ENCODE measurements at places on chromosomes 1 and 21.

DNA sequence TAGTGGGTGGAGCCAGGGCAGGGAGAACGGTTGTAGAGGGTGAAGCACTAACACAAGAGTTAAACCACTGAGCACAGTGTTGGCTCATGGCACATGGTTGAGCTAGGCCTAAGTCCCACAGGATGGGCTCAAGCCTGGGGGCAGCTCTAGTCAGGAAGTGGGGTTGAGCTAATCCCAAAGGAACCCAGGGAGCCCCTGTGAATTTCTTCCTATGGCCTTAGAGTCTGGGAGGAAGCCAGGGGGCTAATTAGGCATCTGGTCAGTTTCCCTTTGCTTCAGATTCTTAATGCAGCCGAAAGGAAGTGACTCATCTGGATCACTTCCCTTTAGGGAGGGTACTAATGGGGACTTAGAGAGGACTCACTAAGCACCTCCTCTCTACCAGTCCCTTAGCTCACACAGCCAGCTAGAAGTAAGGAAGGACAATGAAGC is 10.1 kb downstream of the CFAP45 start:
- DNase-seq, result no peak

DNA sequence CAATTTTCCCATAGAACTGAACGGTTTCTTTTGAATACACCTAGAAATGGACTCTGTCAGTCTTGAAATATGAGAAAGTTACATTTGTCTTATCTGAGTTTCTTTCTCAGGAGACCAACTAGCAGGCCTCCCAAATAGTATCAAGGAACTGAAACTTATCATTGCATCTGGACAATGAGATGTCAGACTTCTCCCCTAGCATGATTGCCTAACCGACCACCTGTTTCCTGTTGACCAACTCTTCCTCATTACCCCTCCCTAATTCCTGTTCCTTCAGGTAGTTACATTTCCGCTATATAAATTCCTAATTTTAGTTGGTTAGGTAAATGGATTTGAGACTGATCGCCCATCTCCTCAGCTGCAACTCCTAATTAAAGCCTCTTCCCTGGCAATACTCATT is 1587.3 kb downstream of the NCAM2 start:
- DNase-seq, result no peak

DNA sequence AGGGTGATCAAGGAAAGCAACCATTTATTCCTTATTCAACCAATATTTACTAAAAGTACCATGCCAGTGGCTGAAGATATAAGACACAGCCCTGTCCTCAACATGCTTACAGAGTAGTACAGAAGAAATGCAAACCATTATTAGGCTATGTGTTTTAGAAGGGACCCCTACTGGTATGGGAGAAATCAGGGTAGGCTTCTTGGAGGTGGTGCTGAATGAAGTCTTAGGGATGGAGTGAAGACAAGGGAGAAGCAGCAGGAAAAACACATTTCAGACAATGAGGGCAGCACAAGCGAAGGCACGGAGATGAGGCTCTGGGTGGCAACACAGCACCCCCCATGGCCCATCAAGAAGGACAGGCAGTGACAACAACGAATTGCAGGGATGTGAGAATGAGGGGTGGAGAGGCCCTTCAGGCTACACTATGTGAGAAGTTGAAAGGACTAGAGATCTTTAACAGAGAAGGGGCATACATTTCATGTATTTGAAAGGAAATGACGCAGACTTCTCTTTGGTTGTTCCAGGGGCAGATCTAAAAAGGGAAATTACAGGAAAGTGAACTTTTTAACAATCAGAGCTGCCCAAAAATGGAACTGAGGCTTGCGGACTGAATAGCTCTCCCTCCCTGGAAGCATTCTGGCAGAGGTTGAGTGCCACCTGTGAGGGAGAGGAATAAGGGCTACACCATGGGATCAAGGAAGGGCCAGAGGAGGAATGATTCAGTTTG is 16.8 kb upstream of the CD58 start:
- no peak for DNase-seq

GRCh38 chr1:116119876-116120275 is 8.7 kb downstream of the MAB21L3 start:
- no peak for DNase-seq

DNA sequence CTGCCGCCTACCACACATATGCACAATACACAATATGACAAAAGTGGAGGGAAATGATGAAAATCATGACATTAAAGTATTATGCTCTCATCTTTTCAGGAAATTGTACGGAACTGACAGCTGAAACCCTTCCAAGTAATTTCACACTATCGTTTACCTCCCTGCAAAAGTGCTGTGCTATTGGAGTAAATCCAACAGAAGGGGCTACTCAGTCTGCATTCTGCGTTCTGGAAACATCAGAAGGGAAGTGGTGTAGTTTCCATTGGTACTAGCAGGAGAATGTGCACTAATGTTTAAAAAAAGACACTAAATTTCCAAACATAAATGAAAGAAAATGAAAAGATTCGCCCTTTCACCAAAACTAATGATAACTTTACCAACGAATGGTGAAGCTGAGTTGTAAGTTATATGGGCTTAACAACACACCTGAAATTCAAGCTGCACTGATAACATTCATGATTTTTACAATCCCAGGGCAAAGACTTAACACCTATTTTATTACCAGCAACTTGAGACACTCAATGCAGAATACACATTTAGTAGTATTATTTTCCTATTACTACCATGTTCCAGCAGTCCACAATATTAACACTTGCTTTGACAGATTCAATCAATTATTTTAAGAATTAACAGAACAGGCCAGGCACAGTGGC is 3.2 kb downstream of the DENND1B start:
- DNase-seq, result no peak

DNA sequence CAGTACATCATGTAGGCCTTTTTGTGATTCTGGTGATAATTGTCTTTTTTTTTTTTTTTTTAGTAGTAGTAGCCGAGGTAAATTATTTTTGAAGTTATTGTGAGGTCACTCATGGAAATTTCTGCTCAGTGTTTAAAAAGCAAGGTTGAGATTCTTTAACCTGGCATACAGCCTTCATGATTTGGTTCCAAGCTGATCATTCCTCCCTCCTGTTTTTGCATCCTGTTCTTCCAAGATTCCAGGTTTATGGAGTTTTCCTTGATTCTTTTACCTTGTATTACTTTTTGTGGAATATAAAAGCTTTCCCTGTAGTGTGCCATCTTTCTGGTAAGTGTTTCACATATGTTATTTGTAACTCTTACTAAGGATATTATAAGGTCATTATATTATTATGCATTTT is 9.1 kb downstream of the ZFYVE9 start:
- no peak for DNase-seq

DNA sequence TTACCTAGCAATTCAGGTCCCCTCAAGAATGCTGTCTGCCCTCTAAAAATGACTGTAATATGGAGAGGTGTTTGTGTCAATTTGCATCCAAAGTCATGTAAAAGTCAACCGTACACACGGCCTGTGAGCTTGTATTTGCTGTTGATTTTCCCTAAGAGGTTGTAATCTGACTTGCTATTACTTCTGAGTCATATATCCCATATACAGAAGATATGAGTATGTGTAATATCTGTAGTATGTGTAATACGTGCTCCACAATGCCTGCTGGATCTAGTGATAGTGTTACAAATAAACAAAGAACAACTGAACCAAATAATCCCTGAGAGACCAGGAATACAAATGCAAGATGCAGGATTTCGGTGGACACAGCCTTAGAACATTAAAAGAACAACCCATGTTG is 1.4 kb upstream of the KCNJ6 start:
- DNase-seq, result no peak

DNA sequence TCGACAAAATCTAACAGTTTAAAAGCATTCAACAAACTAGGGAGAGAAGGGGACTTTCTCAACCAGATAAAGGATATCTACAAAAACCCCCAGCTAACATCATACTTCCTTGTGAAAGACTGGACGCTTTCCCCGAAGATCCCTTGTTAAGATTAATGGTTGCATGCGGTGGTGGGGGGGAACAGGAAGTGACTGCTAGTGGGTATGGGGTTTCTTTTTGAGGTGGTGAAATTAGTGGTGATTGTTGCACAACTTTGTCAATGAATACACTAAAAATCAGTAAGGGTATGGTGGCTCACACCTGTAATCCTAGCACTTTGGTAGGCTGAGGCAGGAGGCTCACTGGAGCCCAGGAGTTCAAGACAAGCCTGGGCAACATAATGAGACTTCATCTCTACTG is 26.9 kb upstream of the EYA3 start:
- DNase-seq, result no peak

GRCh38 chr1:181817091-181817490 is 244.4 kb downstream of the ZNF648 start:
- DNase-seq, result no peak

- DNase-seq, result no peak
Observed at GRCh38 chr1:111620441-111620971, 917 bp downstream of the RAP1A start.

Measured in stimulated activated CD4-positive, alpha-beta T cell treated with anti-CD3 and anti-CD28 coated beads, Interleukin-1b, Interleukin-23, amount 100 ng/mL, for 24 hours (primary cell).